ENCODE measurements at places on chromosomes 5 and 9.
A peak's percentile ranks its signal among the peaks of the same experiment; 100 is the strongest.

DNA sequence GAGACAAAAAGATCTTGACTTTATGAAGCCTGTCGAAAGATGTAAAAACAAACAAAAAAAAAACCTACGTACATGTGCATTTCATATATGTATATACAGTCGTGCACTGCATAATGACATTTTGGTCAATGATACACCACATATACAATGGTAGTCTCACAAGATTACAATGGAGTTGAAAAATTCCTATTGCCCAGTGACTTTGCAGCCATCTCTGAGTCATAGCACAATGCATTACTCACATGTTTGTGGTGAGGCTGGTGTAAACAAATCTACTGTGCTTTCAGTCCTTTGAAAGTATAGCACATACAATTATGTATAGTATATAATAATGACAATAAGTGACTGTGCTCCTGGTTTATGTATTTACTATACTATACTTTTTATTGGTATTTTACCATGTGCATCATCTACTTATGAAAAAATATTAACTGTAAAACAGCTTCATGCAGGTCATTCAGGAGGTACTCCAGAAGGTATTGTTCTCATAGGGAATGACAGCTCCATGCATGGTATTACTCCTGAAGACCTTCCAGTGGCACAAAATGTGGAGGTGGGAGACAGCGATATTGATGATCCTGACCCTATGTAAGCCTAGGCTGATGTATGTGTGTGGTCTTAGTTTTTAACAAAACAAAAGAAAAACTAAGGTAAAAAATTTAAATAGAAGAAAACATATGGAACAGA lies 73.7 kb upstream of the FST start:
- H3K36me3 ChIP-seq = no peaks in the 10 kb centered on the region
- no peak overlapping the region for H3K4me3 ChIP-seq
- no peak for DNase-seq
- no peak overlapping the region for H3K27ac ChIP-seq
- H3K27me3 ChIP-seq = no peaks in the 10 kb centered on the region

GRCh38 chr5:143359869-143360268 lies 43.6 kb downstream of the NR3C1 start:
- H3K27ac ChIP-seq = no peak overlapping the region
- no peak overlapping the region for H3K4me3 ChIP-seq
- H3K4me1 ChIP-seq = peaks cover 3% of the 10 kb centered on the region

- DNase-seq = peak; percentile 42
- no peaks in the 10 kb centered on the region for H3K36me3 ChIP-seq
- H3K27ac ChIP-seq = no peak overlapping the region
- H3K4me3 ChIP-seq = no peak overlapping the region
These were observed 189.7 kb downstream of the PALM2AKAP2 start for GRCh38 chr9:109969573-109970237.

GRCh38 chr9:114633438-114634089 lies 22.5 kb downstream of the TMEM268 start:
- H3K4me1 ChIP-seq = no peaks in the 10 kb centered on the region
- no peak overlapping the region for H3K4me3 ChIP-seq
- H3K36me3 ChIP-seq = peaks cover 28% of the 10 kb centered on the region
- H3K27me3 ChIP-seq = no peaks in the 10 kb centered on the region
- no peak for DNase-seq

GRCh38 chr5:3490957-3491507 lies 104.6 kb upstream of the IRX1 start:
- no peak overlapping the region for H3K27ac ChIP-seq
- no peaks in the 10 kb centered on the region for H3K27me3 ChIP-seq
- H3K36me3 ChIP-seq = no peaks in the 10 kb centered on the region
- no peak overlapping the region for H3K4me3 ChIP-seq

- H3K4me3 ChIP-seq = no peak overlapping the region
- peak overlapping the region; percentile 78 for H3K27ac ChIP-seq
- no peaks in the 10 kb centered on the region for H3K27me3 ChIP-seq
- DNase-seq = no peak
These were observed 15.3 kb downstream of the TRMO start for GRCh38 chr9:97907046-97907445.

DNA sequence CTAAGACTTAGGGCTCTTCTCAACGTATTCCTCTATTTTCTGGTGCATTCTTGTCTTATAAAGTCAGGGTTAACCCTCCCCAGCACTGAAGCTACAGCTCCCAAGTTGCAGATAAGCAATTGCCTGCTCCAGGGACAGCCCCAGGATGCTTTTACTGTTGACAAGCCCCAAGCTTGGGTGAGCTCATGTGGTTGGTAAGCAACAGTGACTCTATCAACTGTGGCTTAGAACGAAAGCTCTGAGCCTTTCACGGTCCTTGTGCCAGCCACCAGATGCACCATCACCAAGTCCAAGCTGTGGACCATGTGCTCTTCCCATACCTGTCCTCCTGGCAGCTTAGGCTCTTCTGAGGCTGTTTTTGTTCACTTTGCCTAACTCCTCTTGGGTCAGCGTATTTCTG lies 13.5 kb downstream of the ADRB2 start:
- no peaks in the 10 kb centered on the region for H3K27me3 ChIP-seq
- no peak for DNase-seq
- H3K36me3 ChIP-seq = no peaks in the 10 kb centered on the region
- H3K4me3 ChIP-seq = no peak overlapping the region

DNA sequence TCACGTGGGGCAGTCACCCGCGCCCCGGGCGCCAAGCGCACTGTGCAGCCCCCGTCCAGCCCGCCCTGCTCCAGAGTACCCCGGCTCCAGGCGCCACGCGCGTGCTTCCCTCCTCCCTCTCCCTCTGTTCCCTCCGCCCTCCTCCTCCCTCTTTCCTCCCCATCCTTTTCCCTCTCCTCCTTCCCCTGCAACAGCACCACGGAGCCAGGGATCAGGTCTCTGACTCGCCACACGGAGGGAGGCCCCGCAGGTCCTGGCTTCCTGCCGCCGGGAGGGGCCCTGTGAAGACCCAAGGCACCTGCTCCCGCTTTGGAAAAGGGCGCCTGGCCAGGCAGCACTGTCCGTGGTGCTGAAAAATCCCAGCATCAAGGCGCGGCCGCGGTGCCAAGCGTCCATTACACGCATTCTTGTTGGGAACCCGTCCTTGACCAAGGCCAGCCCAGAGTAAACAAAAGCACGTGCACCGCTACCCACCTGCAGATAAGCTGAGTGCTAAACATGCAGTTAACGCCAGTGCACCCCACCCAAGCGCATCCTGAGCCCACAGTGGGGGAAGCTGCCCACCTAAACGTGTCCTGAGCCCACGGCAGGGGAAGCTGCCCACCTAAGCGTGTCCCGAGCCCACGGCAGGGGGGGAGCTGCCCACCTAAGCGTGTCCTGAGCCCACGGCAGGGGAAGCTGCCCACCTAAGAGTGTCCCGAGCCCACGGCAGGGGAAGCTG lies 21.7 kb downstream of the SLC6A18 start:
- no peaks in the 10 kb centered on the region for H3K4me1 ChIP-seq
- H3K27me3 ChIP-seq = peaks cover 28% of the 10 kb centered on the region
- no peak overlapping the region for H3K4me3 ChIP-seq

DNA sequence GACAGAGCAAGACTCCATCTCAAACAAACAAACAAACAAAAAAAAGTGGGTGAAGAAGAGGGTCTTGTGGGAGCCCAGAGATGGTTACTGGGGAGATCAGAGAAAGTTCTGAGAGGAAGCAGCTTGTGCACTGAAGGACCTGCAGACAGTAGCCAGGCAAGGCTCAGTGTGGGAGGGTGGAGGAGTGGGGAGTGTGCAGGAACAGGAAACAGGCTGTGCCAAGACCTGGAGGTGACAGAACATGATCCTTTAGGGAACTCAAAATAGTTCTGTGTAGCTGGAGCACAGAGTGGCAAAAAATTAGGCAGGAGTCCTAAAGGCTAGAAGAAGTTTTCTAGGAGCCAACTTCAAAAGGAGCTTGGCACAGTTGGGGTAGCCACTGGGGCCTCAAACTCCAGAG lies 19.2 kb upstream of the NANS start:
- no peak for DNase-seq
- H3K4me1 ChIP-seq = no peaks in the 10 kb centered on the region
- no peaks in the 10 kb centered on the region for H3K36me3 ChIP-seq
- H3K27ac ChIP-seq = peak overlapping the region; percentile 26
- no peaks in the 10 kb centered on the region for H3K27me3 ChIP-seq

DNA sequence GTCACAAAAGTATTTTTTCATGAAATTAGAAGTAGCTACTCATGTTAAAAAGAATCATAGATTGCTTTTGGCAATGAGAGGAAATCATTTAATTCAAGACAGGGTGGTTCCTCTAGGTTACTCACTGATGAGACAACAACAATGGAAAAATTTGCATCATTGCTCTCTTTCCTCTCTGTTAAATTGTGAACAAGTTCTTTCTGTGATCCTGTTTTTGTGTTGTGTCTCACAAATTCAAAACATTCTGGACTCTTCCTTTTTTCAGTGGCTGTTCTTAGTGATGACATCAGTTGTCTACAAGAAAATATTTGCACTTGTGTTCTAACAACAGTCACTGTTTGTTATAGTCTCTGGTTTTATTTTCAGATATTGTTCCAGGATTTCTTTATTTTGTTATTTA lies 95.3 kb downstream of the XRCC4 start:
- H3K27me3 ChIP-seq = no peaks in the 10 kb centered on the region
- no peaks in the 10 kb centered on the region for H3K4me1 ChIP-seq
- H3K27ac ChIP-seq = no peak overlapping the region

- H3K27me3 ChIP-seq = no peaks in the 10 kb centered on the region
- no peak overlapping the region for H3K4me3 ChIP-seq
- no peaks in the 10 kb centered on the region for H3K4me1 ChIP-seq
- no peaks in the 10 kb centered on the region for H3K36me3 ChIP-seq
- DNase-seq = no peak
These were observed 29.6 kb upstream of the GRXCR2 start for GRCh38 chr5:145902421-145902820.

DNA sequence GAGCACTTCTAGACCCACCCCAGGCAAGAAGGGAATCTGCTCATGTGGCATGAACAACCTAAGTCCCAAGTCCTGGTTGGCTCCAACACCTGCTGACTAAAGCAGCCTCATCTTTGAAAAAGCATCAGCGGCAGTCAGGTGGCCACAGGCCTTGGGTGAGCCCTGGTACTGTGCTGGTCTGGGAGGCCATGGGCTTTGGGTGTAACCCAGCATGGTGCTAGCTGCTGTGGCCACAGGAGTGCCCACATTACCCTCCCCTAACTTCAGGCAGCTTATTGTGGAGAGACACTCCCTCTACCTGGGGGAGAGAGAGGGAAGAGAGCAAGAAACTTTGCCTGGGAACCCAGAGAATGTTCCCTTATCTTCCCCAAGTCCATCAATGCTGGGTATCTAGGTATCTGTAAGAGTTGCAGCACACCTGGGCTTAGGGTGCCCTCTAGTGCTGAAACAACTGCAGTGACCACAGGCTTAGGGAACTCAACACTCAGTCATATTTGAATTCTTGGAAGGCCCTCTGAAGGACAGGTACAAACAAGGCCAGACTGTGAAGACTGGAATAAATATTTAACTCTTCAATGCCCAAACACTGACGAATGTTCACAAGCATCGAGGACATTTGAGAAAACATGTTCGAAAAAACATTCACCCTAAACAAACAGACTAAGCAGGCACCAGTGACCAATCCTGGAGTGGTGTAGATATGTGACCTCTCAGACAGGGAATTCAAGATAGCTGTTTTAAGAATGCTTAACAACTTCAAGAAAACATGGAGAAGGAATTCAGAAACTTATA lies 69.9 kb upstream of the OR2K2 start:
- H3K27ac ChIP-seq = no peak overlapping the region
- H3K4me3 ChIP-seq = no peak overlapping the region
- DNase-seq = peak; percentile 4
- no peaks in the 10 kb centered on the region for H3K27me3 ChIP-seq
- H3K4me1 ChIP-seq = no peaks in the 10 kb centered on the region

DNA sequence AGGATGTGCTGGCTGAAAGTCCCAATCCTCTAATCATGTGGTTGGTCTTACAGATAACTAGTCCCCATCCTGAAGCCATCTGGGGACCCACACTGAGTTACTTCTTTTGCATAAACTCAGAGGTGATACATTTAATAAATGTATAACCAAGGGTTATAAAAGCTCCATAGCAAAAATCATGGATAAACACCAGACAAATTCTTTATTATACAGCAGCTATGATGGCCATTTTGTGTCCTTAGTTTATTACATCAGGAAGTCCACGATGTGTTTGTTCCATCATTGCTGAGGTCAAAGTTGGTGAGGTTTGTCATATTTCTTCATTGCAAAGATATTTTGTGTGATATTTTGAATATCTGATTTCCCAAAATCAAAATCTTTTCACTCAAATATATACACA lies 80.2 kb downstream of the GCNT1 start:
- no peaks in the 10 kb centered on the region for H3K36me3 ChIP-seq
- H3K27ac ChIP-seq = no peak overlapping the region

GRCh38 chr5:141680751-141681201 lies 1.3 kb downstream of the ARAP3 start:
- peak; percentile 81 for DNase-seq
- H3K27me3 ChIP-seq = no peaks in the 10 kb centered on the region

- no peaks in the 10 kb centered on the region for H3K36me3 ChIP-seq
- no peak overlapping the region for H3K4me3 ChIP-seq
- no peaks in the 10 kb centered on the region for H3K4me1 ChIP-seq
- no peak overlapping the region for H3K27ac ChIP-seq
- DNase-seq = no peak
These were observed 78.1 kb upstream of the UBTD2 start for GRCh38 chr5:172361566-172362238.

GRCh38 chr5:144042156-144042555 lies 128.3 kb downstream of the YIPF5 start:
- DNase-seq = peak; percentile 60
- no peaks in the 10 kb centered on the region for H3K27me3 ChIP-seq
- H3K36me3 ChIP-seq = no peaks in the 10 kb centered on the region
- H3K4me3 ChIP-seq = no peak overlapping the region
- no peaks in the 10 kb centered on the region for H3K4me1 ChIP-seq
- H3K27ac ChIP-seq = no peak overlapping the region

DNA sequence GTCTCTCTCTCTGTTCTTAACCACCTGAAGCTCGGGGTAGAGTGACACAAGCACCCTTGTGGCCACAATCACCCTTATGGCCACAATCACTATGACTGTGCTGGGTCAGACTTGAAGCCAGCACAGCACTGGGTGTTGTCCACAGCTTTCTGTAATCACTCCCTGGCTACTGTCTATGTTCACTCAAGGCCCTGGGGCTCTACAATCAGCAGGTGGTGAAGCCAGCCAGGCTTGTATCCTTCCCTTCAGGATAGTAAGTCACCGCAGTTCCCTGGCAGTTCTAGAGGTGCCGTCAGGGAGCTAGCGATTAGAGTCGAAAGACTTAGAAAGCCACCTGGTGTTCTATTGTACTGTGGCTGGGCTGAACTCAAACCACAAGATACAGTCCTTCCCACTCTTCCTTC lies 44.2 kb downstream of the GDA start:
- H3K4me1 ChIP-seq = no peaks in the 10 kb centered on the region
- H3K4me3 ChIP-seq = no peak overlapping the region
- H3K27ac ChIP-seq = no peak overlapping the region
- H3K36me3 ChIP-seq = no peaks in the 10 kb centered on the region

DNA sequence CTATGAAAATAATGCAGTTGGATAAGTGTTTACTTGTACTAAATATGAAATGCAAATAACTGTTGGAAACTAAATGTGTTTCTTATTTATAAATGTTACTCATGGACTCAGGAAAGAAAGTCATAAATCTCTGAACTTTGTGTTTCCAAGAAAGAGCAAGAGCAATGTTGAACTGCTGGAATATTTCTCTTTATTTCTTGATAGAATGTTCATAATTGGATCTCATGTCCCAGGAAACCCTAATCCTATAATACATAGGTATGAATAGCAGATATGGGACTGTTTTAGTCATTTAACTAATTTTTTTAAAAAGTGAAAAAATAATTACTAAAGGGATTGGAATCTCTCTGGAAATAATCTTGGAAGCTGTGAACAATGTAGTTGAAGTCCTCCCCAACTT lies 245.0 kb upstream of the ACTBL2 start:
- no peak overlapping the region for H3K27ac ChIP-seq
- no peak for DNase-seq
- no peaks in the 10 kb centered on the region for H3K4me1 ChIP-seq
- no peaks in the 10 kb centered on the region for H3K27me3 ChIP-seq
- H3K36me3 ChIP-seq = no peaks in the 10 kb centered on the region

Data from lung (tissue), 17 donors.